LHCN-M2 (cell line): ENCODE measurements at places on chromosomes 2 and 18.

DNA sequence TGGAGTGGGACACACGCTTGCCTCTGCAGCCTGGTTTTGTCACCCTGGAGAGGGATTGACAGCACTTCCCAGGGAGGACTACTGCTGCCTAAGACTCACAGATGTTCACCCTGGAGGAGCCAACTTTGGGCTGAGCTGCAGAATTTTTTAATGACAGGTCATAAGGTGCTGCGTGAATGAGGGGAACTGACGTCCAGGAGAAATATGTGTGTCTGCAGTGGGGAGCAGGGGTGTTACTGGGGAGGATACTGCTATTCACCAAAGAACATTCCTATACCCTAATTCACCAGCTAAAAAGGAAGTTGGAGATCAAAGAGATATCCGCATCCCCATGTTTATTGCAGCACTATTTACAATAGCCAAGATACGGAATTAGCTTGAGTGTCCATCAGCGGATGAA lies 144.4 kb downstream of the MGAT5 start:
- peak; percentile 28 for DNase-seq

DNA sequence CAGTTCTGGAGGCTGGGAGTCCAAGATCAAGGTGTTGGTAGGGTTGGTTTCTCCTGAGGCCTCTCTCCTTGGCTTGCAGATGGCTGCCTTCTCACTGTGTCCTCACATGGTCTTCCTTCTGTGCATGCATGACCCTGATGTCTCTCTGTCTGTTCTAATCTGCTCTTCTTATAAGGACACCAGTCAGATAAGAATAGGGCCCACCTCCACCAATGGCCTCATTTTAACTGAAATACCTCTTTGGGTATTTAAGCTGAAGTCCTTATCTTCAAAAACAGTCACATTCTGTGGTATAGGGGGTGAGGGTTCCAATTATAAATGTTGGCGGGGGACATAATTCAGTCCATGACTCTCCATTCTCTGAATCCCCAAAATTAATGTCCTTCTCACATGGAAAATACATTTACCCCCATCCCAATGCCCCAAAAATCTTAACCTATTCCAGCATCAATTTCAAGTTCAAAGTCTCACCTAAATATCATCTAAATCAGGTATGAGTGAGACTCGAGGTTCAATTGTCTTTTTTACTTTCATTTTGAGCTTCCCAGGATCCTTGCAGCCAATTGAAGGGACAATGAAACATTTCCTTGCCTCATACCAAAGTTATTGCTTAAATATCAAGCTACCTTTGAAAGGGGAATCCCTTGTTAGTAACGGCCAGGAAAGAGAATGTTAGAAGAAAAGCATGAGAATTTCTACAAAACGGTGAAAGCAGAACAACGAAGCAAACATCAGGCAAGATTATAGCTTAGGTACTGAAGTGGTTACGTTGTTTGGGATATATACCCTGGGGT lies 20.6 kb upstream of the CNOT11 start:
- DNase-seq, result no peak

DNA sequence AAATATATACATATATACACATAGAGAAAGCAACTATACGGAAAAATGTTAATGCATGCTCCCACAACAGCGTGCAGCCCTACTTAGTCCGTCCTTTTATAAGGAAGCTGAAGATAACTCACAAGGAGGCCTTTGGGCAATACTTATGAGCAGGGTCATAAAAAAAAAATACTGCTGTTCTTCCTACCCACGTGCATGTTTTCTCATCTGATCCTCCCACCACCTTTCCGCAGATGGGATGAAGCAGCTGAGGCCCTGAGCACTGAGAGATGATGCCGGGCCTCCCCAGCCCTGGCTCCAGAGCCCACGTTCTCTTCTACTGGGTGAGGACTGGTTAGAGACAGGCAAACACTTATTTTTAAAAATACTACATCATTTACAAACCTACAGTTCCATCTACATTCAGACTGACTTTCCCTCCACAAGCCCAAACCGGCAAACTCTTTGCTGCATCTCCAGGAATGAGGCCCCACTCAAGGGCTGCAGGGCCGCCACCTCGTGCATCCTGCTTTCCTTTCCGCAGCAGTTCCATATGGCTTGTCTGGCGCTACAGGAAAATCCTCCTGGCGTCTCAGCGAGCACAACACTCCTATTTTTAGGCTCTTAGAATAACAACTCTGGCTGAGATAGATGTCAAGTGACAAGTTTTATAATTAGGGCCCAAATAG lies 41.6 kb downstream of the TBC1D8 start:
- DNase-seq, result no peak

DNA sequence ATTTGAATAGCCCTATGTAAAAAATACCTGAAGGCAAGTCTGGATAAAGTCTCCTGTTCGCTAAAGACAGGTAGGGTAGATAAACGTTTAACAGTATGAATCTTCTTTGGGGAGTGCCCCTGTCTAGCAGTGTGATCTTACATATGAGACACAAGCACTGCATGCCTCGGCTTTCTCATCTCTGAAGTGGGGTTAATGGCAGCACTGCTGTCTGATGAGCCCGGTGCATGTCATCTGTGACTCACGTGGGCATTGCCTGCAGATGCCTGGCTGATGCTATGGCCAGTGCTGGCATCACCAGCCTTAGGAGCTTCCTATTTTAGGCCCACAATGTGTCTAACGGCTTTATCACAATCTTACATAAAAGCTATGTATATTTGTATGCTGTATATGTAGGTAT lies 50.1 kb downstream of the GALR1 start:
- no peak for DNase-seq

DNA sequence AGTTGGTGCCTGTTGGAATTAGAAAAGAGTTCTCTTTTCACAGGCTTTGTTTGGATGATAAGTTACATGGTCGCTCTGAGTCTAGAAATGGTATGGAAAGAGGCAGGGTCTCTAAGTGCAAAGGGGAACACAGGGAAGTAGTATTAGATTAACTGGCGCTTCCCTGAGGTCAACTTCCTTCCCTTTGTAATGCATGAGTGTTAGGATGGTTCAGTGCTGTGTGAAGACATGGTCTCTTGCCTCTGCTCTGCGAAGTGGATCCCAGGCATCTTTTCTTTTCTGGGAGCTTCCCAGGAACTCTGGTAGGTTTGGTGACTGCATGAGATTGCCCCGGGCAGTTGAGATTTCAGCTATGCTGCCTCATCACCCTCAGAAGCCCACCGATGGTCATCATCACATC lies 170.3 kb downstream of the MIB1 start:
- DNase-seq, result no peak

GRCh38 chr2:66212749-66213148 lies 222.2 kb upstream of the MEIS1 start:
- no peak for DNase-seq

DNA sequence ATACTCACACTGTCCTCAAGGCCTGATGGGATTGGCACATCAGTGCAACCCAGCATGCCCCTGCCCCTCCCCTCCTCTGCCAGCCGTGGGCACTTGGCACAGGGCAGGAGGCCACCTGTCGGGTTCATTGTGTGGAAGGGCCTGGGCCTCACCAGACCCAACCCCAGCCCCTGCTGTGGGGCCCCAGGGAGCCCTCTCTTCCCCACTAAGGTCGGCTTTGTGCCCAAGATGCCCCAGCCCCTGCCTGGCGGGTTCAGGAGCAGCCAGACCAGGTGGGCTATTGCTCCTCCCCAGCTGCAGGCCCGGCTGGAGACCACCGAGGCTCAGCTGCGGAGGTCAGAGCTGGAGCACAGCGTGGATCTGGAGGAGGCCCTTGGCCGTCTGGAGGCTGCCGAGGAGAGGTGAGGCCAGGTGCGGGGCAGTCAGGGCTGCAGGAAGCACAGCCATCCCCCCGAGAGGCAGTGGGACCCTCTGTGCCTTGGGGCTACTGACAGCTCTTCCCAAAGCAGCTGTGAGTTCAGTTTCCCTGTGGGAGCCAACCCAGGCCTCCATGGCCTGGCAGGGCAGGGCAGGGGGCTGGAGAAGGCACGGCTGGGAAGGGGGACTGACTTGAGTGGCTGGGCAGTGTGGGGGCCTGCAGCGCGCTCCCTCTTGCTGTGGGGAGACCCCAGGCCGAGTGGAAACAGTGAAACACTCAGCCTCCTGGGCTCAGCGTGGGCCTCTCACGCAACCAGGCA lies 16.3 kb downstream of the CROCC2 start:
- DNase-seq, result peak; percentile 28

DNA sequence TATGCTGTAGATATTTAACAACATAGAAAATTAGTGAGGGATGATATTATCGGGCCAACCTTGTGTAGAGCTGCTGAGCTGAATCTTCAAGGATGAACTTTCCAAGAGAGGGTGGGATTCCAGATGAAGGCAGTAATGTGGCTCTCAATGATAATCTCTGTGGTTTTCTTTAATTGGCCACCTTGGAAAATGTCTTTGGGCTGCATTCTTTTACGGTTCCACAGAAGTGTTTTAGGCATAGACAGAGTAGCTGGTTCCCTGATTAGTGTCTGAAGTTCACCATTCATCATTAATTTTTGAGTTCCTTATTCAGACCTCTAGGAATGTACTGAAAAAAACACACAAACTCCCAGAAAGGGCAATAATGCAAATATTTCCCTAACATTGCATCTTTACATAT lies 1566.9 kb upstream of the PIK3C3 start:
- no peak for DNase-seq

DNA sequence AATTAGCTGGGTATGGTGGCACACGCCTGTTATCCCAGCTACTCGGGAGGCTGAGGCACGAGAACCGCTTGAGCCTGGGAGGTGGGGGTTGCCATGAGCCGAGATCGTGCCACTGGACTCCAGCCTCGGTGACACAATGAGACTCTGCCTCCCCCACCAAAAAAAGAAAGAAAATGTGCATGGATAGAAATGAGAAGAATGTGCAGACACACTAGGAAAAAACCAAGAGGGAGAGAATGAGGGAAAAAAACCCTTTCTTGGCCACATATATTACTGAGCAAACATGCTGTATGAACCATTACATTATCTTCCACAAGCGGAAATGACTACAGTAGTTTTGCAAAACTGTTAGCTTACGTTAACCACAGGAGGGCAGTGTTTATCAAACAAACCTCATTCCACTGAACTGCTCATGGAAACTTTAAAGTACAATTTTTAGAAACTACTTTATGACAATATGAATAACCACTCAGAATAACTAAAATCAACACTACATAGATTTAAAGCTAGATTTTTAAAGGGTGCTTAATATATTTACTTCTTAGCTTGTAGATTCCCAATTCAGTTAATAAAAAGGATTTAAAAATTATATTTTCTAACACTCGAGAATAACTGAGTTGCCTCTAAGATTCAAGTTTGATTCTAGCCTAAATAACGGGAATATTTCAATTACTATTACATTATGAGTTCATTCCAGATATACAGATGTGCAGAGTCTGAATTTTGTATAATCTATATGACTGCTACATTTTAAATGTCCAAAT lies 26.4 kb downstream of the ASXL2 start:
- DNase-seq, result peak; percentile 75

DNA sequence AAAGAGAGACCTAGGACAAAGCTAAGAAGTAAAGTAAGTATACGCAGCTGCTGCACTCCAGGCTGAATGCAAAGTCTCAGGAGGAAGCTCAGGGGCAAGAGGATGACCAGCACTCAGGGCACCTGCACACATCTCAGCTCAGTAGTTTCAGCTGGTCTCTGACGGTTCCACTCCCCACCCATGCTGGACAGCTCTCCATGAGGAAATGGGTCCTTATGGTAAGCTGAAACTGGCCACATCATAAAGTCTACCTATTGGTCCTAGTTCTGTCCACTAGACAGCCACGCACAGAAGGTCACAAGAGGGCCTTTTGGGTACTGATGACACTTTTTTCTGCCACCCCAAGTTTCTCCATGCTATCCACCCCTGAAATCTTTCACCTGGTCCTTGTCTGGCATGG lies 215.3 kb downstream of the TTC32 start:
- no peak for DNase-seq

- peak; percentile 4 for DNase-seq
Observed at GRCh38 chr18:13178976-13179375, 39.6 kb upstream of the LDLRAD4 start.

DNA sequence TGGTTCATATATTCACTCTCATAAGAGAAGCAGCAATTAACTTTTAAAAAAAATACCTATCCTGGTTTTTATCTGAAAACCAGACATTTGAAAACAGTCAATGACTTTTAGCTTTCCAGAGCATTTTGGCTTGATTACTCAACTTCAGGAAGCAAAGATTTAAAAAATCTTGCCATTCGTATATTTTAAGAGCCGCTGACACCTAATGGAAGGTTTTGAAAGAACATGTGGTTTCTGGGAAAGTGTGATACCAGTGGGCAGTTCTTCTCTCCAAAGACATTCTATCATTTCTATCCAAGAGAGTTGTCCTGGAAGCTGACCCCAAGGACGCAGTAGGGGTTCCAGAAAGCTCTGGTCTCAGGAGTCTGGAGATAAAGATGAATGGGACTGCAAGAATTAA lies 234.7 kb downstream of the TTC32 start:
- peak; percentile 70 for DNase-seq

GRCh38 chr18:21684731-21685130 lies 19.8 kb downstream of the ABHD3 start:
- DNase-seq, result no peak

- no peak for DNase-seq
Observed at GRCh38 chr2:100630473-100630977, 67.7 kb downstream of the PDCL3 start.

- DNase-seq, result no peak
Observed at GRCh38 chr18:39938676-39939608, 2016.1 kb upstream of the PIK3C3 start.
